Activated naive CD4-positive, alpha-beta T cell treated with anti-CD3 and anti-CD28 coated beads, Interleukin-2, amount 10 ng/mL, durations not matched to agents 7 days and 5 days (primary cell): ENCODE measurements at places on chromosomes 11 and 22.

GRCh38 chr11:65278356-65278755 is 16.6 kb downstream of the POLA2 start:
- H3K36me3 ChIP-seq, result peaks cover 40% of the 10 kb centered on the region
- H3K4me3 ChIP-seq, result no peak overlapping the region
- DNase-seq, result no peak
- H3K4me1 ChIP-seq, result peaks cover 2% of the 10 kb centered on the region
- no peak overlapping the region for H3K27ac ChIP-seq

DNA sequence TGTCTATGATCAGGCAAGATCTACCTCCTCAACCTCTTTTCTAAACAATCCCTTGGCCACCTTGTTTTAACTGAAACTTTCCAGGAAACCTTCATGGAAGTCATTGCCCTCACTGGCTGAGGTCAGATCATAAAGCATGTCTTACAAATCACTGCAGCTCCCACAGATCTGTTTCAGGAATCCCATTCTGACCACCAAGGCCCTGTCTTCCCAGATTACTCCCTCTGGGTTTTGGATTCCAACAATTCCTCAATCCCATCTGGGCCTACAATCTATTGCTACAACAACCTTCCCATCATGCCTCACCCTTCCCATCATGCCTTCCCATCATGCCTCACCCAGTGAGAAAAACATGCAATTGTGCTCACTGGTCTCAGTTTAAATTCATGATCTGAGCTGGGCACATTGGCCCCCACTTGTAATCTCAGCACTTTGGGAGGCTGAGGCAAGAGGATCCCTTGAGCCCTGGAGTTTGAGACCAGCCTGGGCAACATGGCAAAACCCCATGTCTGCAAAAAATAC is 15.9 kb downstream of the ADAMTS15 start:
- H3K27ac ChIP-seq, result no peak overlapping the region
- H3K4me3 ChIP-seq, result no peak overlapping the region
- peaks cover 8% of the 10 kb centered on the region for H3K27me3 ChIP-seq

DNA sequence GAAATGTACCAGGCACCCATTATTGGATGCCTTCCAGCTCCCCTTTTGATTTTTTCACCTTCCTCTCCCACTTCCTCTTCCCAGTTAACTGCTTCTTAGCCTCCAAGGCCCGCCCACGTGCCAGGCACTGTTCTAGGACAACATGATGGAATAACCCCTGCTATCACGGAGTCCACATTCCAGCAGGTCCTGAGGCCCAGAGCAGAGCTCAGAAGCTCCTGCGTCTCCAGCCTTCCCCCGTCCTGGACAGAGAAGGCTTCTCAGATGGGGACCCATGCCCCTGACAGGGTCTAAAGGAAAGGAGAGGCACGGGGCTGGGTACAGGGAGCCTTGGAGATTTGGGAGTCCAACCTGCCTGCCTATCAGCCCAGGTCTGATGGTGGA is 29.1 kb downstream of the TRIM29 start:
- no peak overlapping the region for H3K27ac ChIP-seq
- no peak for DNase-seq
- no peaks in the 10 kb centered on the region for H3K36me3 ChIP-seq
- peaks cover 29% of the 10 kb centered on the region for H3K27me3 ChIP-seq
- H3K4me1 ChIP-seq, result no peaks in the 10 kb centered on the region
- no peak overlapping the region for H3K4me3 ChIP-seq

- peaks cover 71% of the 10 kb centered on the region for H3K27me3 ChIP-seq
- H3K36me3 ChIP-seq, result no peaks in the 10 kb centered on the region
- DNase-seq, result peak; percentile 65
- peaks cover 16% of the 10 kb centered on the region for H3K4me1 ChIP-seq
These were observed 2.0 kb downstream of the KCNJ11 start for GRCh38 chr11:17386331-17387084.

DNA sequence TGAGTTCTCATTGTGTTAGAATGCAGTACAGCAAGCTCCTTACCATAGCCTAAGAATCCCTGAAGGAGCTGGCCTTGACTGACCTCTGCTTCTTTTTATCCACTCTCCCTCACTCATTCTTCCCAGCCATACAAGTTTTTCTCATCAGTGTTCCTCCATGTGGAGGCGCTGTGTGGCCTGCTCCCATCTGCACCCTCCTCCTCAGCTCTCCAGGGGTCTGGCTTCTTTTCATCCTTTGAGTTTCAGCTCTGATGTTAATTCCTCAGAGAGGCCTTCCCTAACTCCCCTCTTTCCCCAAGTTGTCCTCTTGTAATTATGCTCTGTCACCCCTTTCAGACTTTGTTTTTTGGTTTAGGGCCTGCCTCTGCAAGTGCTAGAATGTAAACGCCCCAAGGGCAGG is 144.8 kb downstream of the WNT7B start:
- no peaks in the 10 kb centered on the region for H3K36me3 ChIP-seq
- peaks cover 5% of the 10 kb centered on the region for H3K4me1 ChIP-seq
- DNase-seq, result no peak
- no peaks in the 10 kb centered on the region for H3K27me3 ChIP-seq
- no peak overlapping the region for H3K27ac ChIP-seq

GRCh38 chr22:30868663-30869385 is 99.8 kb downstream of the MORC2 start:
- no peaks in the 10 kb centered on the region for H3K27me3 ChIP-seq
- no peak overlapping the region for H3K4me3 ChIP-seq
- no peak for DNase-seq
- no peaks in the 10 kb centered on the region for H3K4me1 ChIP-seq
- H3K36me3 ChIP-seq, result no peaks in the 10 kb centered on the region

DNA sequence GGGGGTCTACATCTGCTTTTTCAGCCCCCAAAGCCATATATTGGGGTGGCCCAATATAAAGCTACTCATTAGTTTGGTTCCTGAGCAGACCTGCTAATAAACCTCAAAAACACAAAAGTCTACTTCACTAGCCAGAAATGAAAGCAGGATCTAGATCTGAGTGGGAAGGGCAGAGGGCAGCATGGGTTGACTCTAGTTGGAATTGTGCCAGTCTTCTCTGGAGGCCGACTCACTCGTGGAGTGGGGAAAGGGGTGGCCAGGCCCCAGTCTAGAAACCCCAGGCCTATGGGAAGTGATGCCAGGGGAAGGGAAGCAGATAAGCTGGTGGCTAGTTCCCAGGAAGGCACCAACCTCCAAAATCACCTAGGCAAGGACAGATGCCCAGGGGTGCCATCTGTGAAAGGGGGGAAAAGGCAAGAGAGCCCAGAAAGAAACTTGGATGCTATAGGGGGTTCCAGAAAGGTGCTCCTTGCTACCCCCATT is 5.3 kb downstream of the PATZ1 start:
- no peaks in the 10 kb centered on the region for H3K27me3 ChIP-seq
- H3K36me3 ChIP-seq, result peaks cover 69% of the 10 kb centered on the region
- peaks cover 68% of the 10 kb centered on the region for H3K4me1 ChIP-seq
- H3K4me3 ChIP-seq, result no peak overlapping the region
